CD4-positive, alpha-beta T cell treated with Interferon alpha-2 for 1 hour (primary cell): ENCODE measurements at places on chromosomes 1 and 21.

GRCh38 chr1:43570277-43570676 is 39.6 kb downstream of the PTPRF start:
- DNase-seq: no peak

DNA sequence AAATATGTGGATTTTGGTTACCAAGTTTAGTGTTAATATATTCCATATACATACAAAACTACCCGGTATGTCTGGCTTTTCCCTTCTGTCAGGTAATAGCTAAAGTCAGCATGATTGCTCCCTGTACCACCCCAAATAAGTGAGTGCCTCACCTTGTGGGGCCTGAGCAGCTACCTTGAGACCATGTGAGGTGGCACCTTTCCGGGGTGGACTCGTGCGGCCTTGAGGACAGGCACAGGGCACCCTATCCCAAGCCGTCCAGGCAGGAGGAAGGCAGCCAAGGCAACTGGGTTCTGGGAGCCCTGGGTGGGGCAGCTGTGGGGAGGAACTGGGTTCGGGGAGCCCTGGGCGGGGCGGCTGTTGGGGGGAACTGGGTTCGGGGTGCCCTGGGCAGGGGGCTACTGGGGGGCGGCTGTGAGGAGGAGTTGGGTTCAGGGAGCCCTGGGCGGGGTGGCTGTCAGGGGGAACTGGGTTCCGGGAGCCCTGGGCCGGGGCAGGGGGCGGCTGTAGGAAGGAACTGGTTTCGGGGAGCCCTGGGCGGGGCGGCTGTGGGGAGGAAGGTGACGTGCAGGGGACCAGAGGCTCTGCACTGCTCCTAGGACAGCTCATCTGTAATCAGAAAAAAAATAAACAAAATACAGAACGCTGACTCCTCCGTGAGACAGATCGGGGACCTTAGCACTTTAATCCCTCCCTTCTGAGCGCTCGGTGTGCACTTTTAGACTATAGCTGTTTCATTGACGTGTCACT is 63.3 kb downstream of the POFUT2 start:
- peak; percentile 75 for DNase-seq

GRCh38 chr1:42784946-42785693 is at the start of gene TMEM269:
Gene TMEM269, plus strand, starts transcription at chr1:42784991. Its CDS starts 4,903 bp downstream, at chr1:42789894.
- DNase-seq: peak; percentile 43

DNA sequence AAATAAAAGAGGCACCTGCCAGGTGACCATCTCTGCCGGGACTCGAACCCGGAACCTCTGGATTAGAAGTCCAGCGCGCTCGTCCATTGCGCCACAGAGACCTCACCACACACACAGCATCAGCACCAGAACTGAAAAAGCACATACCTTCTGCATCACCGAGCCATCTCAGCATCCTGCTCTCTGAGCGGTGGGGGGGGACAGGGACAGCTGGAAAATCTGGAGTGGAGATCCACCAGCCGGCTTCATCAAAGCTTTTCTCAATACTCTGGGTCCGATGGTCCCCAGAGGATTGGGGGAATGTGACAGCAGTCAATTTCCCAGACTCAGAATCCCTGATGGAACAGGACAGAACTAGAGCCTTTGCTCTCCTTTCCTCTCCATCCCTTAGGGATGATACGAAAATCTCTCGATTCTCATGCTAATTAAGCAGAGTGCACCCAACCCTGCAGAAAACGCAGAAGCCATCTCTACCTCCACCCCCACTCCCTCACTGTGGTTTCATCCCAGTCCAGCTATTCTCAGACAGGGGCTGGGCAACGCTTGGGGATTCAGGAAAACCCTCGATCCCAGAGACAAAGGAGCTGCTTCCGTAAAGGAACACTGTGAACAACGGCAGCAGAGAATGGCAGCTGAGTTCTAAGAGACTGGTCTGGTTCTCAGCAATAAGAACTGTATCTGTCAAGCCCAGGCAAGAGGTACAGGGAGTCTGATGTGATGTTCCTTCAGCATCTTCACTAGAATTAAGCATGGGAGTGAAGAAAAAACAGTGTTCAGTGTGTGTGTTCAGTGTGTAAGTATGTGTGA is 29.6 kb upstream of the CADM3 start:
- no peak for DNase-seq

DNA sequence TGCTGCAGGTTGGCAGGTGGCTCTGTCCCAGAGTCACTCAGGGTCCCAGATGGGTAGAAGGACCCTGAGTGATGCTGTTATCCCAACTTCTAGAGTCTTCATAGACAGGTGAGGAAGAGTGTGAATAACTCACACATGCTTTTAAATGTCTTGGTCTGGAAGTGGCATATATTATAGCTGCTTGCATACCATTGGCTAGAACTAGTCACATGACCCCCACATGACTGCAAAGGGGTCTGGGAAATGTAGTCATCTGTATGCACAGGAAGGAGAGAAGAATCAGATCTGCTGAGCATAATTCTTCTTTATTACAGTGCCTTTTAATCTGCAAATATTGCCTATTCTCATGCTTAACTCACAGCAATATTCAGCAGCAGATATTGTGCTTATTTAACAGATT is 28.2 kb upstream of the KLHDC7A start:
- DNase-seq: no peak

DNA sequence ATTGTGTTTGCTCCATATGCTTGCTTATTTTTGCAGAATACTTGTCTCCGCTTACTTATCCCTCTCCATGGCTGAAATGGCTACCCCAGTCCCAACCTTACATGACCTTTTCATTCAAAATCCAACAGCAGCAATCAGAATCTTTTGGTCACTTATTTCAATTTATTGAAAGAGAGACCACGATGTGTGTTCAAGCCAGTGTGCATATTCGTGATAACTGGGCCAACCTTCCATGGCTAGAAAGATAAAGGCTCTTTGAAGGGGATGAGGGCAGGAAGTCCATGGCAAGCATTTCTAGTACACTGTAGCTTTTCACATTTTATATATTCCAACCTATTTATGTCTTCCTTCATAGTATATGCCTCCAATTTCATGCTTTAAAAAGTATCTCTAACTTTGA is 23.1 kb downstream of the HSD11B1 start:
- no peak for DNase-seq

- DNase-seq: no peak
These were observed 119.2 kb downstream of the ITSN1 start for GRCh38 chr21:33761441-33762036.

- peak; percentile 88 for DNase-seq
These were observed 896 bp upstream of the DUSP10 start for GRCh38 chr1:221742555-221743415.

- no peak for DNase-seq
These were observed 86.7 kb upstream of the LYPLAL1 start for GRCh38 chr1:219086956-219087469.

GRCh38 chr21:25313829-25314228 is 293.5 kb downstream of the MRPL39 start:
- no peak for DNase-seq

GRCh38 chr1:200909757-200910239 is 15.1 kb downstream of the INAVA start:
- DNase-seq: no peak

DNA sequence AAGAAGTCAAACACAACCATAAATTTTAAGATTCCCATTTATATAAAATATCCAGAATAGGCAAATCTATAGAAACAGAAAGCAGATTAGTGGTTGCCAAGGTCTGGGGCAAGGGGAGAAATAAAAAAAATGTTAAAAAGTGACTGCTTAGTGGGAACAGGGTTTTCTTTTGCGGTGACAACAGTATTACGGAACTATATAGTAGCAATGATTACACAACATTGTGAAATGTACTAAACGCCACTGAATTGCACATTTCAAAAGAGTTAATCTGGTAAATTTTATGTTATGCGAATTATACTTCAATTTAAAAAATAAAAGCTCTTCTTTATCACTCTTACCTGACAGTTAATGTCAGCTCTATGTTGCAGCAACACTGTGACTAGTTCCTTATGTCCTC is 105.2 kb downstream of the ACBD6 start:
- DNase-seq: no peak

GRCh38 chr1:6465461-6466005 is 440 bp downstream of the TNFRSF25 start:
- peak; percentile 38 for DNase-seq

DNA sequence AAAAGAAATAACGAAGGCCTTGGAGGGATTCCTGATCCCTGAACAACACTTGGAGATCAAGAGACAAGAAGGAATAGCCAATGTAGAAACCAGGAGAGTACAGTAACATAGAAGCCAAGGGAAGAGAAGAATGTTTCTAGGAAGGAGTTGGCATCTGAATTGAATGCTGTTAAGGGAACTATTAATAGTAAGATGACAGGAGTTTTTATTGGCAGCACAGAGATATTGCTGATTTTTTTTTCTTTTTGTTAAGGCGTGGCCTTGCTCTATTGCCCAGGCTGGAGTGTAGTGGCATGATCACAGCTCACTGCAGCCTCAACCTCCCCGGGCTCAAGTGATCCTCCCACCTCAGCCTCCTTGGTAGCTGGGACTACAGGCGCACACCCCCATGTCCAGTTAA is 9.6 kb upstream of the SFT2D2 start:
- no peak for DNase-seq

GRCh38 chr1:30837653-30838052 is 70.9 kb downstream of the SDC3 start:
- DNase-seq: no peak

DNA sequence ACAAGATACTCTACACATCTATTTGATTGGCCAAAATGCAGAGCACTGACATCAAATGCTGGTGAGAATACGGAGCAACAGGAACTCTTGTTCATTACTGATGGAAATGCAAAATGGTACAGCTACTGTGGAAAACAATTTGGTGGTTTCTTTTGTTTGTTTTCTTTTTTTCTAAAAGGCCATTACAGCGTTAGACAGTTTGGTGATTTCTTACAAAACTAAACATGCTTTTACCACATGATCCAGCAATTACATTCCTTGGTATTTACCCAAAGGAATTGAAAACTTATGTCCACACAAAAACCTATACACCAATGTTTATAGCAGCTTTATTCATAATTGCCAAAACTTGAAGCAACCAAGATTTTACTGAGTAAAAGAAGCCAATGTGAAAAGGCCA is 66.4 kb upstream of the FBXO28 start:
- no peak for DNase-seq

DNA sequence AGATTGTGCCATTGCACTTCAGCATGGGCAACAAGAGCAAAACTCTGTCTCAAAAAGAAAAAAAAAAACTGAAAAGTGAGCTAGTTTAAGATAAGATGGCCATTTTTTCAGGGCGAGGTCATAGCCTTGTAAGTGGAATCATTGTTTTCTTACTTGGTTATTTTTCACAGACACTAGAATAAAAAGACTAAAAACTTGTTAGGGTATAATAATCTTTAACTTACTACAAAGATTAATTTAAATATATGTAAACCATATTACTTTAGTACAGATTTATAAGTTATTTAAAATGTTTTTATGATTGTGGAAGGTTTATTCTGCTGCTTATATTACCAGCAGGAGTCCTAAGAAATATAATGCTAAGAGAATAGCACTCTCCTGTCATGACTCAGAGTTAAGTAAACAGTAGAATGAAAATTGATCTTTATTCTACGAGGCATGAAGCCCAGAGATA is 23.5 kb downstream of the ANGPTL1 start:
- no peak for DNase-seq

GRCh38 chr1:241638909-241639622 is 1.1 kb downstream of the CHML start:
- DNase-seq: peak; percentile 25

DNA sequence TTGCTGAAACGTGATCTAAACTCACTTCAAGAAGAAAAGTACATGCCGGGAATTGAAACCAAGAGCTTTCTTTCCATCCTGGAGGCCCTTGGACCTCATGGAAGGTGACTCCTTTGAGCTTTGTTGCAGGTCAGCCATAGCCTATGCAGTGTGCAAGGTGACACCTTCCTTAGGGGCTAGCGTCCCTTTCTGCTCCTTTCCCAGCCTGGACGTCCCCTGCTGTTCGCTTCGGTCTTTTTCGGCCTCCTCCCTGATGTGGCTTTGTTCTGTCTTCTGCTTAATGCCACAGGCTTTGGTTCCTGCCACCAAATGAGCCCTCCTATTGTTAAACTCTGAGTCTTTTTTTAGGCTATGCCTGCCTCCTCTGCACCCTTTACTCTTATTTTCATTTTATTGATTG is 308.8 kb downstream of the BRINP2 start:
- no peak for DNase-seq

GRCh38 chr21:44038063-44038462 is 26.0 kb downstream of the TRAPPC10 start:
- no peak for DNase-seq

GRCh38 chr21:14870853-14871149 is 194.0 kb downstream of the NRIP1 start:
- no peak for DNase-seq

DNA sequence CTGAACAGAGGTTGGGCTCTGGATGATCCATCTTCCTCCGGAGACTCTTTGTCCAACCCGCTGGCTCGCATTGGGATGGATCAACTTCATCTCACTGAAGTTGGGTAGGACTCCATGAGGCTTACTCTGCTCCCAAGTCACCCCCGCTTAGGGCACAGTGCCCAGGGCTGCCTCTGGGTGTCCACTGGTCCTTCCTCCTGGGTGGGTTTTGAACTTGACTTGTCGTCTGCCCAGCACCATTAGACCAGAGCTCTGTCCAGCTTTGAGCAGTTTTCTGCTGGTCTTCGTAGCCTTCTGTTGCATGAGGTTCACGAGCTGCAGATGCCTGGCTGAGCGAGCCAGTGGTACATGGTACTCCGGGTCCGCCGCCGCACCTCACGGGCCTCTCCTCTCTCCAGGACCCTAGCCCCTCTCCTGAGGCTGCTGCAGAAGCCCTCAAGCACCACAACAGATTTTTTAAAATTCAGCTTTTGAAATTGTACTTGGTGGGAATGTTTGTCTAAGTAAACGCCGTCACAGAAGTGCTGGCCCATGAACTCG is 33.8 kb upstream of the COL6A1 start:
- DNase-seq: no peak

DNA sequence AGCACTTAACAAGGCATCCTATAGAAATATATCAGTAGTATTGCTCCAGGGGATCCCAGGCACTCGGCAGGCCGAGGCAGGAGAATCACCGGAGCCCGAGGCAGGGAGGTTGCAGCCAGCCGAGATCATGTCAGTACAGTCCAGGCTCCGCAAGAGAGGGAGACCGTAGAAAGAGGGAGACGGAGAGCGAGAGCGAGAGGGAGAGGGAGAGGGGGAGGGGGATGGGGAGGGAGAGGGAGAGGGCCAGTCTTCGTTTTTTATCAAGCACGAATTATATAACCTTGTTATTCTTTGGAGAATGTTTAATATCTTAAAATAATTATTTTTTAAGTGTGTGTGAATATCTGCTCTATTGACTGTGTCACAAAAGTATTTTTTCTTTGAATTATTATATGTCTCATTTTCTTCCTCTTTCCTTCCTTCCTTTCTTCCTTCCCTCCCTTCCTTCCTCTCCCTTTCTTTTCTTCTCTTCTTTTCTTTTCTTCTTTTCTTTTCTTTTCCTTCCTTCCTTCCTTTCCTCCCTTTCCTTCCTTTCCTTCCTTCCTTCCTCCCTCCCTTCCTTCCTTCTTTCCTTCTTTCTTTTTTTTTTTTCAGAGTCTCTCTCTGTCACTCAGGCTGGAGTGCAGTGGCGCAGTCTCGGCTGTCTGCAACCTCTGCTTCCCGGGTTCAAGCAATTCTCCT is 233.7 kb downstream of the SRGAP2C start:
- no peak for DNase-seq

DNA sequence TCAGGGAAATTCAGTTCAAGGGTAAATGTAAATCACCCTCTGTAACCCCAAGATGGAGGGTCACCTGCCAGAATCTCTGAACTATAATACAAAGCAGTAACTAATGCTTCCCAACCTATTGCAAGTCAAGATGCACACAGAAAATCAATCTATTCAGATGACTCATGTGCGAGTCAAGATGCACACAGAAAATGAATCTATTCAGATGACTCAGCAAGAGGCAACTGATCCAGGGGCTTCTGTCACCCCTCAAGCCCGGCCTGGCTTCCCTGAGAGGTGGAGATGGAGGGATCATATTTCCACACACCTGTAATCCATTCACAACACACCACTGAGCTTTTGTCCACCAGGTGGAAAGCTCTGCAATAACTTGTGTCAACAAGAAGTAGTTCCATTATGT is 17.4 kb upstream of the HIVEP3 start:
- no peak for DNase-seq
